ENCODE measurements at places on chromosomes 11 and 22.

DNA sequence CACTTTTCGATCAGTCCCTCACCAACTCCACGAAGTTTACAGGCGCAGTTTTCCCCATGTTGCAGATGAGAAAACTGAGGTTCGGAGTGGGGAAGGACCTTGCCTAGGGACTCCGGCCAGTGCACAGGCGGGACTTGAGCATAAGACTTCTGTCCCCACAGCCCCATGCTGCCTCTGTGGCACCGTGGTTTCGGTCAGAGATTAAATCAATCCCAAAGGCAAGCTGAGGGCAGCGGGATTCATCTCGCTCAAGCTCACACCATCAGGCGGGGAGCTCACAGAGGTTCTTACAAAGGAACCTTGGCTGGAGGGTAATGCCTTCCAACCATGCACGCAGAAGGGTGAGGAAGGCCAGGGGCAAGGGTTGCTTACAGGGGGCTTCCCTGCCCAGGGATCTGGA is 115.5 kb downstream of the PHF21B start:
- no peak for DNase-seq

DNA sequence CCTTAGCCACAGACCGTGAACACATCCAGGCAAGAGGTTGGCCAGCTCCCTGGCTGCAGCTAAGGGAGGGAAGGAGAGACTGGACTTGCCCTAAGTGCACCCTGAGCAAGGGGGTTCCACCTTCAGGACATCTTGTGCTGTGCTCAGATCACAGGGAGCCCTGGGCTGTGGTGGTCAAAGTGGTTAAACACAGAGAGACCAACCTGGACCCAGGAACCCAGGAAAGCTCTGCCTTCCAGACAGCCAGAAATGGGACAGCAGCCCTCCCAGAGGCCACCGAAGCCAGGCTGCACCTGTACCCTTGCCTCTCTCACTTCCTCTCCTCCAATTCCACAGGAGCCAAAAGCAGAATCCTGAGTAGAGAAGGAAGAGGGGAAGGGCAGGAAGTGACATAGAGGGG is 105.2 kb upstream of the TMEM45B start:
- DNase-seq = no peak

DNA sequence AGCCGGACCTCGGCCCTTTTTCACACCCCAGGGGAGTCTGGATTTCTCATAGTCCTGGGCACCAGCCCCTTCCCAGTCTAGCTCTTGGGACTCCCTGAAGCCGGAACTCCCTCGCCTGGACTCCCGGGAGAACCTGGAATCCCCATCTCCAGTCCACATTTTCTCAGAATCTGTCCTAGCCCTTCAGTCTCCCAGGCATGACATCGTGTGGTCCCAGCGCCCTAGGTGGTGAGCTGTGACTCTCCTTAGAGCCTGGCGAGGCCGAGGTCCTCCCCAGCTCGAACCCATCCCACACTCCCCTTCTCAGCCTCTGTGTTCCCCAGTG is 673 bp upstream of the DUSP18 start:
- no peak for DNase-seq

DNA sequence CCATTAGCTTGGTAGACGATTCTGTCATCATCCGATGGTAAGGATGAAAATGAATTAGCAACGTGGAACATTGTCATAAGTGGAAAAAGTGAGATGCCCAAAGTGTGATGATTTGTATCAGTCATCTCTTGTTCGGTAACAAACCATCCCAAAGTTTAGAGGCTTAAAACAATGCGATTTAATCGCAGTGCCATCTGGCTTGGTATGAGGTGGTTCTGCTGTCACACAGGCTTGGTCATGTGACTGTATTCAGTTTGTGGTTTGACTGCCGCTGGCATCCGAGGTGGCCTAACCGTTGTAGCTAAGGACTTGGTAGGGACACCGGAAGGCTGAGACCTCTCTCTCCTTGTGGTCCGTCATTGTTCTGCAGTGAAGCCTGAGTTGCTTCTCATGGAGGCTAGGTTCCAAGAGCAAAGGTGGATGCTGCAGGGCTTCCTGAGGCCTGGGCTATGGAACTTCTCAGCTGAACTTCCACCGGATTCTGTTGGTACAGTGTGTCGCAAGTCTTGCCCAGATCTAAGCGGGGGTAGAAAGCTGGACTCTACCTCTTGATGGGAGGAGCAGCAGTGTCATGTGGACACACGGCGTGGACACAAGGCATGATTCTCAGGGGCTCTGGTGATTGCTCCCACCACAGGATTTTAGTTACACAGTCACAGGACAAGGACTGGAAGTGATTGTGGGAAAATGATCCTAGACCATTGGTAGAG is 36.3 kb downstream of the BCR start:
- peak; percentile 51 for DNase-seq

DNA sequence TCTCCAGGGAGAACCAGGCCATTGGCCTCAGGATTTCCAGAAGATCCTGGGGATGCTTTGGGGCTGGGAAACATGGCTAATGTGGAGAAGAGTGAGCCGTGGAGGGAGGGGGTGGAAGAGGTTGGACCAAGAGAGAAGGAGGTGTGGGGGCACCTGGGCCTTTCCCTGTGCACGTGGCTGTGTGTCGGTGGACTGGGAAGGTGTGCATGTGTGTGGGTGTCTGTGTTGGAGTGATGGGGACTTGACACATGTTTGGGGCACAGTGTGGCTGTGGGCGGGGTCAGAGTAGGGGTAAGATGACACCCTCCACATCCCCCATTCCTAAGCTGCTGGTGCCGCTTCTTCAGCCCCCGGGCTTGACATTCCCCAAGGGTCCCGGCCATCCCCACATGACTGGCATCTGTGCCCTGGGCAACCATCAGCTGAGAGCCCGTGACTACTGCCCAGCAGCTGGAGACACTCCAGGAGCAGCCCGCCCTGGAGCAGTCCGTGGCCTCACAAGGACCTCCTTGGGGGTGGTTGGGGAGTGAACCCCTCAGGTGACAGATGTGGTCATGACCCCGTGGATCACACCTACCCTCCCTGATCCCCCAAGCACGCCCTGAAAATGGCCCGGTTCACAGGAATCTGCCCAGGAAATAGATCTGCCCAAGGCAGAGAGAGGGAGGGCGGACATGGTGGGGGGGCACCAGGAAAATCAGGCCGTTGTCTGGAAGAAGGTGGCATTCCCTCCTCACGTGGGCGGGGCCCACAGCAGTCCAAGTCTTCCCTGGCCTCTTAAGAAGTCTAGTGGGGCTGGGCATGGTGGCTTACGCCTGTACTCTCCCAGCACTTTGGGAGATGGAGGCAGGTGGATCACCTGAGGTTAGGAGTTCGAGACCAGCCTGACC is 34.8 kb upstream of the SOX10 start:
- no peak for DNase-seq

Data from CD4-positive, alpha-beta T cell treated with Interleukin-6 at 100 ng/mL for 8 hours (primary cell).